ENCODE measurements at places on chromosomes 7 and 10.

DNA sequence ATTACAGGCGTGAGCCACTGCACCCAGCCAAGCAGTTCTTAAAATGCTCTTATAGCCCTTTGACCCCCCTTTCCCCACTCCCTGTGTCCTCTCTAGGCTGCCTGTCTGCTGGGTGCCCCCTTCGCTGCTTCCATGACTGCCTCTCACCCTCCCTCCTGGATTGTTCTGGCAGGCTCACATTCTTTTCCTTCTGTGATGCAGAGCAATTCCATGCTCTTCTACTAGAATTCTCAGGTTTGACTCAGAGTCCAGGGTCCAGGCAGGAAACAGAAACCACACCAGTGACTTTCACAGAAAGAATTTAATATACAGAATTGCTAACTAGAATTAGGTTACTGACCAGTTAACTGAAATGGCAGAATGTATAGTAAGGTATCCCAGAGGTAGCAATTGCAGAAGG, 244.8 kb downstream of the BAMBI start:
- DNase-seq = no peak

DNA sequence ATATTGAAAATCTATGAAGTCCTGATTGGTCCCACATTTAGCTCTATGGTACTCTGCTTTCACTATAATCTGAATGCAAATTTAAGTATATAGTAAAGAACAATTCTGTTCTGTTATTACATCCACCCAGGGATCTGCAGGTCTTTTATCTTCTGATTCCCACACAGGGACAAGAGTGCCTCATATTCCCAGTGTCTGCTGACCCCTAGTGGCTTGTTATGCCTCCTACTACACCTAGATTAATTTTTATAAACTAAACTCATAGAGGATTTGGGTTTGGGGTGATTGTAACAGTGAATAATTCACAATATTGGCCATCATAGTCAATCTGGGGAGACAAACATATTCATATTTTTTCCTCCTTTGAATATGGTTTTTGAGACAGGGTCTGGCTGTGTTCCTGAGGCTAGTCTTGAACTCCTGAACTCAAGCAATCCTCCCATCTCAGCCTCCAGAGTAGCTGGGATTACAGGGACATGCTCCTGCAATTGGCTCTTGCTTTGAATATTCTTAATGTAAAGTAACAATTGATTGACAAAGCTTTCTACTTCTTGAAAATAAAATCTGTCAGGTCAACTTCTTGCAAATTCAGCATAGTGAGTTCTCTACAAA, 282.1 kb downstream of the KCND2 start:
- peak; percentile 6 for DNase-seq

- peak; percentile 97 for DNase-seq
Observed at GRCh38 chr7:114819616-114820362, 102.1 kb upstream of the MDFIC start.

- no peak for DNase-seq
Observed at GRCh38 chr7:30154111-30154587, 19.4 kb downstream of the MTURN start.

DNA sequence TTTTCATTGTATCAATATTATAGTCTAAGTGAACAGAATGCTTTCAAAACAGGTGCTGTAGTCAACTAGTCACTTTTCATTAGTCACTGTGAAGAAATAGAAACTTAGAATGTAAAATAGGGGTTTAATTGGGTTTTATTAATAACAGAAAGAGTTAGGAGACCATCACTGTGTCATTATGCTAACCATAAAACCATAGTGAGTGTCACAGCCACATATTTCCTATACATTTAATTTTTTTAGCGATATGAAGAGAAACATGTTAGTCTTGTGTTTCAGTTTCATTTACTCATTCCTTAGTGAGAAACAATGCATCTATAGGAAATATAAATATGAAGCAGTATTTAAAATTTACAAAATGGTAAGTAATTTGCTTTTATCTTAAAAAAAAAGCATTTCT, 22.2 kb downstream of the SPAG6 start:
- no peak for DNase-seq

DNA sequence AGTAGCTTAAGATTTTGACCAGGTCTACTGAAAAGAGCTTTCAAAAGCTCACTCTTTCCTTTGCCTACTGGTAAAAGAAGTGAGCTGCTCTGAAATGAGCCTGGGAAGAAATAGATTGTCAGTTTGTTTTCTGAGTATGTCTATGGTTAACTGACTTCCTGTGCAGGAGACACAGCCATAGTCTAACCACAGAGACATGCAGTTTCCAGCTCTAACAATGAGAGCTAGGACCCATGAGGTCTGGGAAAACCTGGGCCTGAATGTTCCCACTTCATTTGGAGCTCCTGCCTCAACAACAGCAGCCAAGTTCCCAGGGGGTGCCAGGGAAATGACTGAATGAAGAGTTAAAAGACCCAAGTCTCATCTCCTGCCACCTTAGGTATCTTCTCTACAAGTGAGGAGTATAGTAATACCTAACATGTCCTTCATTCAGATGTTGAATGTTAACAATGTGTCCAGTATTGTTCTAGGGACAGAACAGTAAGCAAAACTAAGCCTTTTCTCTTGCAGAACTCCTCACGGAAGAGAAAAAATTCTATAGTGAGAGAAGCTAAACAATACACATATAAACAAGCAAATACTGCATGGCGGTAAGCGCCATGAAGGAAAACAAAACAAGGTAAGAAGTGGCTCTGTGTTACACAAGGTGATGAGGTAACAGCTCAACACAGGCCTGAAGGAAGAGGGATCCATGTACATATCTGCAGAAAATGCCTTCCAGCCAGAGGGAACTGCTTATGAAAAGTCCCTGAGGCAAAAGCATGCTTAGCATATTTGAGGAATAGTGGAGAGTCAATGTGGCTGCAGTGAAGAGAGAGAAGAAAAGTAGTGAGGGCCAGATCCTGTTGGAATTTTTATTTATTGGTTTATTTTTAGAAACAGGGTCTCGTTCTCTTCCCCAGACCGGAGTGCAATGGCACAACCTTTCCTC, 26.4 kb upstream of the ANKRD1 start:
- DNase-seq = no peak

DNA sequence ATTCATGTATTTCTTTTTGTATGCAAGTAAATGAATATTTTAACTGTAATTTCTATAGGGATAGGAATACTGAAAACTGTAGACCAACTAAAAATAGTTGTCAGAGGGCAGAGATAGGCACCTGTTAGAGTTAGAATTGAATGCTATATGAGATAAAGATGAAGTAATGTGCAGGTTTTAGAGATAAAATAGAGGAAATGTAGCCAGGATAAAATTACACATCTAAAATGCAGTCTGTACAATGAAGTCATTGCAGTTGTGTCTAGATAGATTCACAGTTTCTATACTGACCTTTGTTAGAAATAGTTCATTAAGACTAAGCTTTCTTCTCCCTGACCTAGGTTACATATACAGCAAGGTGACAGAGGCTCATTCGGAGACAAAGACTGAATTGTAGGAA, 46.2 kb downstream of the SMNDC1 start:
- DNase-seq = no peak

GRCh38 chr7:34757570-34758110, 99.6 kb downstream of the NPSR1 start:
- DNase-seq = no peak

DNA sequence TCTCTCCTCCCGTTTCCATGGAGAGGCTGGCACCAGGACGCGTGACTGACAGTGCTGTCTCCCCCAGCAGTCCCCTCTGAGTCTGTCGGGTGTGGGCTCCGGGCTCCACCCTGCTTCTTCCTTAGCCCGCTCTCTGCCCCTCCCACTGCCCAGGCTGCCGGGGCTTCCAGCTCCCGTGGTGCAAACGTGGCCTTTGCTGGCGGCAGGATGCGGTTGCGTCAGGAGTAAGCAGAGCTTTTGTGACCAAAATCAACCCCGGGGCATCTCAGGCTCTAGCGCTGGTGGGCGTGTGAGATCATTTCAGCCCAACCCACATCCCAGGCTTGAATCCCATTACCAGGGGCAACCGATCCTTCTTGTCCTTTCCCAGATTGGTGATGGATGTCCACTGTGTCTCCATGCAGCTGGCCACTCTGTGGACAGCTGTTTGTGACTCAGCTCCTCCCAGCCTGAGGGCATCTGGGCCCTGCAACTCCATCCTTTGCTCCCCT, 28.2 kb downstream of the PTPRE start:
- DNase-seq = no peak

- no peak for DNase-seq
Observed at GRCh38 chr7:15490291-15490690, 71.5 kb downstream of the AGMO start.

- no peak for DNase-seq
Observed at GRCh38 chr7:133542209-133542780, 289.4 kb downstream of the EXOC4 start.

DNA sequence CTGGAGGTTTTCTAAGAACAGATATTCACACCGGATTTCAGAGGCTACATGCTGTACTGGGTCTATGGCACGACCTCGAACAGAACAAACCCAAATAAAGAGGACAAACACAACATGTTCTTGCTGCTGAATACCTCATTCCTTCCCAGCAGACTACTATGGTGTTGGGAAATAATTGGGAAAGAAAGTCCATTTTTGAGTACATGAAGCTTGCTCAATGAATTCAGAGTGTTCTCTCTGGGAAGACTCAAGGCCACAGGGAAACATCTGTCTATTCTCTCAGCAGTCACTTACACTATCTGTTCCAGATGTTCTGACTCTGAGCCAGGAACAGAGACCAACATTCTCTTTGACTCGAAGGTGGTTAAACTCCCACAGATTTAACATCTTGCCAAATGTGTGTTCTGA, 30.9 kb downstream of the LAMB1 start:
- peak; percentile 81 for DNase-seq

DNA sequence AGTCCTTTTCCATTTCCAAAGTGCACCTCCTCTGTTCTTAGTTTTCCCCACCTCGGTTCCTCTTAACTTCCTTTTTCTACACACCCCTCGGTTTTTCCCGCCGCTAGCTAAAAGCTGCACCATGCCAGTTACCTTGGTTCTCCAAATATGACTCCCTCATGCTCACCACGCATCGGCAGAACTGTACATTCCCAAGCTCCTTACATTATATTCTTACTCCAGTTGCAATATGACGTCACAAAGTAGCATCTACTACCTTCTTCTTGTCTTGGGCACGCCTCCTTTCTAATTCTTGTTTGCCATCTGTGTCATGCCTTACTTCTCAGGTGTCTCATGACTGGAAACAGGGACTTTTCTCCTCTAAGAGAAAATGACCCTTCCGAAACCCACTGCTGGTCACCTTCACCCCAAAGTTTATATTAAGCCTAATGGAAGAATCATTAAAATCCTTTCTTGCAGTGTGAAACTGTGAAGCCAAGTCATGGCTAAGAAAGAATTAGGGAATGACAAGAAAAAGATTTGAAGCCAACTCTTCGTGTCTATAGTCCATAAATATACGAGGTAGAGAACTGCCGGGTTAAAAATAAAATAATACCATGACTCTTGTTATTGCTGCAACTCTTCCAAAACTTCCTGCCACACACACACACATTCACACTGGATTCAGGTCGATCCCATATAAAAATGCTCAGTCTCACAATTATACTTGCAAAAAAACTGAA, 1.7 kb downstream of the ESYT2 start:
- DNase-seq = no peak

DNA sequence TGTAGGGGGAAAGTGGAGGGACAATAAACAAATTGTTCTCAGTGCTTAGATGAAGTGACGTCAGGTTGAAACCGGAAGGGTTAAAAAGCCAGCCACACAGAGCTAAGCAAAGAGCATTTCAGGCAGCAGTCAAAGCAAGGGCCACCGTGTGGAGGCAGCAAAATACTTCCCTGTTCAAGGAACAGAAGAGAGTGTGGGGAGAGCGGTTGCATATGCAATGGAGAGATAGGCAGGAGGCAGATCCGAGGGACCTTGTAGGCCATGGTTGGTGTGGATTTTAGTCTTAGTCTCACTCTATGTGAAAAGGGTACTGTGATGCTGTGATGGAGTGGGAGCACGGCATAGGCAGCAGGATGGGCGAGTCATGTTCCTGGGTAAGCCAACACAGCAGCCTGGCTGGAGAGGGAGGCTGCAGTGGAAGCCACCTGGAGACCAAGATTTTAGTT, 3.8 kb upstream of the STN1 start:
- no peak for DNase-seq

- DNase-seq = no peak
Observed at GRCh38 chr10:72785409-72785808, 93.5 kb downstream of the MCU start.

DNA sequence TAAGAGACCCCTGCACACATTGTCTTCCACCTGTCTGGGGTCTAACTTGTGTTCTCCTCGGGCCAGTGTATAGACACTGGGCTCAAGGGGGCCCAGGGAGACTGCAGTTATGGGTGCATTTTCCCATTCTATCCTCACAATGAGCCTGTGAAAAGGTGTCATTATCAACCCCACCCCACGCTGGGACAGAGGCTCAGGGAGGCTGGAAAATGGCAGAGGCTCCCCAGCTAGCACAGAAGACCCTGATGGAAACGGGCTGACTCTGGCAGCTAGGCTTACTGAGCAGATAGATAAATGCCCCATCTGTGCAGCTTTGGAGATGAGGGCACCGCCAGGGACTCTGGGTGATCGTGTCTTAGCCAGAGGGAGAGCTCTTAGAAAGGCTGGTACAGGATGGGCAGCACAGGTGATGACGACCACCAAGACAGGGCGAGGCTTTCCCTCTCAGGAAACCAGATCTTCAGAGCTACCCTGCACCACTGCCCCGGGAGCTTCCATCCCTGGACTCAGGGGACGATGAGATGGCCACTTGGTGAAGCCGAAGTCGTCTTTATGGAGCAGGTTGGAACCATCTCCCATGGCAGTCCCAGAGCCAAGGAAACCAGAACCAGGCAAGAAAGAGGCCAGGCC, 58.2 kb upstream of the CHST15 start:
- DNase-seq = no peak

DNA sequence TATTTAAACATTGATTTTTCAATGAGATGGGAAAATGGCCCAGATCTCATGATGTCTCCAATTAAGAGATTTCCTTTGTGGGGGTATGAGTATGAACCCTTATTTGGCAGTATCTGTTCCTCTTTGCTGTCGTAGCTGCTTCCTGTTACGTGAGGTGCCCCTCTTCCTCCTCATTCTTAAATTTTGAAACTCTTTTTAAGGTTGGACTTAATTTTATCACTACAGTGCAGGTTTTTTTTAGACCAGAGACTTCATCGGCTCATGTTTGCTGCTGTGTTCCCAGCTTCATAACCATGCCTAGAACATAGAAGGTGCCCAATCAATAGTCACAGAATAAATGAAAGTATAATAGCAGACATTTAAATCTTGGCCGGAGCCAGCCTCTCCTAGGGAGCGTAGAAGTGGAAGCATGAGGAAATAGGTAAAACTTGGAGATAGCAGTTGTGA, 2.4 kb downstream of the MIOS start:
- no peak for DNase-seq

- DNase-seq = no peak
Observed at GRCh38 chr10:130558746-130559546, 422.8 kb downstream of the GLRX3 start.

GRCh38 chr7:155734445-155734809, 77.8 kb downstream of the SHH start:
- no peak for DNase-seq

GRCh38 chr7:48384180-48384752, 213.0 kb downstream of the ABCA13 start:
- DNase-seq = no peak

DNA sequence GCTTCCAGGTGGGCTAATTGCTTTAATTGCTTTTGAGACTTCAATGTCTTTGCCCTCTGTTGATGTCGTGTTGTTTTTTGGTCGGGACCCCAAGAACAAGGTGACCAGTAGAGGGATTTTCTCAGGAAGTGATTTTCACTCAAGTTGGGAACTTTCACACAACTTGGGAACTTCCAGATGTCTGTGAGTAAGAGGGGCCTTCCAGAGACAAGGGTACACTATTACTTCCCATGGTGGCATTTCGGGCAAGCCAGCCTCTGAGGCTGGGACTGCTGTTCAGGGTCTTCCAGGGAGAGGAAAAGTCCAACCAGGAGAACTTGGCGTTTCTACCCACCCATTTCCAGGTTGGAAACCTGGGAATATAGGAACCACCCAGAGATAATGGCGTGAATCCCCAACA, 170.0 kb upstream of the CDCA7L start:
- DNase-seq = no peak

Data from GM04503 (cell line).